ENCODE measurements at places on chromosomes 12 and 14.
A peak's percentile ranks its signal among the peaks of the same experiment; 100 is the strongest.

DNA sequence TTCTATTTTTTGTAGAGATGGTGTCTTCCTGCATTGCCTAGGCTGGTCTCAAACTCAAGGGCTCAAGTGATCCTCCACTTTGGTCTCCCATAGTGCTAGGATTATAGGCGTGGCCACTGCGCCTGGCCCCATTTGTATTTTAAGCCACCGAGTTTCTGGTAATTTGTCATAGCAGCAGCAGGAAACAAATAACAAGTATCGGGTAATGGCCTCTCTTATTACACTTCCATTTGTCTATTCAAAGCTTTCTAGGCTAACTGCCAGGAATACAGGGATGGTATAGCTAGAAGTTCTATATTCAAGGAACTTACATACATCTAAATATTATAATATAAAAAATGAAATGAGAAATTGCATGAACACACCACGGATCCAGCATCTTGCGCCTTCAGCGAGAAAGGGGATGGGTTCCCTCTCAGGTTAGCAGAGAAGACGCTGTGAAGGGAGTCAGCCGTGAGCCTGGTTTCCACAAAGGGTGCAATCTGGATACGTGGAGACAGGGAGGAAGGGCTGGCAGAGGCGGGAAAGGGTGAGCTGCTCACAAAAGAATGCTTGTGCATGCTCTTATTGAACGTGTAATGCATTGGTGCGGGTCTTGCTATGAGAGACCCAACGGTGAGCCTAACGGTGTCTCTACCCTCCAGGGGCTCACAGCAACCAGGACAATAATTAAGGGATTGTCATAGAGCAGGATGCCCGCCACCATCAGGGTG is 9.5 kb downstream of the BDKRB1 start:
- peak; percentile 92 for DNase-seq

DNA sequence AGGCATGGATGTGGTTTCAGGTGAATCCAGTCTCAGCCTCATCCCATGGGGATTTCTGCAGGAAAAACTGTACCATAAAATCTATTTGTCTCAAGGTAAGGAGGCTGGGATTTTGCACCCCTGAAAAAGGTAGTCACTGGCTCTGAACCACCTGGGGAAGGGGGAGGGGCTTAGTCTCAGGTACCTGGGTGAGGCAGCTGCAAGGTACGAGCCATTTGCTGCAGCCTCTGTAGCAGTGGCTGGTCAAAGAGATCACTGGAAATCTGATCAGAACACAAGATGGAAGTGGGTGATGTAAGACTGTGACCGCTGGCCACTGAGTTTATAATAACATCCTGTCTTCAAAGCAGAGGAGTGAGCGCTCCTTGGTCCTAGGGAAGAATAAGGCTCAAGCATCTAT is 209.9 kb upstream of the NOS1 start:
- no peak for DNase-seq

DNA sequence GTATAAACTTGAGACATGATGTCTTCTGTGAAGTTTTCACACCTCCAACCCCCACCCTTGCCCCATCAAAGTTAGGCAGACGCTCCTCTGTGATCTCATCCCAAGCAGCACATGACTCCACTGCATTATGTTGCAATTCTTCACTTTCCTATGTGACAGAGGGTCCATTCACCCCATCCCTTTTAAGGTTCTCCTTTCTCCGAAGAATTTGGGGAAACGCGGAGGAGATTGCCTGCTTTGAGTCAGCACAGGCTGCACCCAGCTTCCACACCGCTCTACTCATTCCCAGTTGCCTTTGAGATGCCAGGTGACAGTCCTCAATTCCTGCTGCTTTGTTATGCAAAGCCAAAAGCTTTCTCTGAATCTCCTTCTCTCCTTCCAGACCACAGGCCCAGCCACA is 61.8 kb downstream of the PHLDA1 start:
- no peak for DNase-seq

- DNase-seq = no peak
Measured at GRCh38 chr14:32588448-32589320, 259.6 kb downstream of the AKAP6 start.

GRCh38 chr12:24850496-24850895 is 98.4 kb downstream of the BCAT1 start:
- no peak for DNase-seq

- DNase-seq = no peak
Measured at GRCh38 chr12:101243074-101243473, 33.0 kb upstream of the SLC5A8 start.

DNA sequence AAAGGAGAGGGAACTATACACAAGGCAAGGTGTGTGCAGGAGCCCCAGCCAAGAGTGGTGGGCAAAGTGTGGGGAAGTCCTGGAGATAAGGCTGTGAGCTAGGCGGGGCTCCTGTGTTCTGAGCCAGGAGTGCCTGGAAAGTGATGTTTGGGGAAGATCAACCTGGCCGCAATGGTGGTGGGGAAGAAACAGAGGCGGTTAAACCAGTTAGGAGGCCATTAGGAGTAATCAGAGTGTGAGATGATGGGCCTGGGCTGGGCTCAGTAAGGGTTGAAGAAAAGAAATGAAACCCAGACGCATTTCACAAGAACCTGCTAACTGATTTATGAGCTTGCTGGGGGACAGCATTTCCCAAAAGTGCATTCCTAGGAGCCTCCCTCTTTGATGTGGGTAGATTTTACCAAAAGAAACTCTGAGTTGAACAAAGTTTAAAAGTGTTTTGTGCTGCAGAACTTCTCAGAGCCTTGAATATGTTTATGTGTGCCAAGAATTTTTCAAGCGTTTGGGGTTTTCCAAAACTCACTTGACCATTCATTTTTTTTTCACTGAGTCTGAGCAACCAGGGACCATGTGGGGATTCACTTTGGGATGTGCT is 34.2 kb upstream of the LRP1-AS start:
- DNase-seq = no peak

DNA sequence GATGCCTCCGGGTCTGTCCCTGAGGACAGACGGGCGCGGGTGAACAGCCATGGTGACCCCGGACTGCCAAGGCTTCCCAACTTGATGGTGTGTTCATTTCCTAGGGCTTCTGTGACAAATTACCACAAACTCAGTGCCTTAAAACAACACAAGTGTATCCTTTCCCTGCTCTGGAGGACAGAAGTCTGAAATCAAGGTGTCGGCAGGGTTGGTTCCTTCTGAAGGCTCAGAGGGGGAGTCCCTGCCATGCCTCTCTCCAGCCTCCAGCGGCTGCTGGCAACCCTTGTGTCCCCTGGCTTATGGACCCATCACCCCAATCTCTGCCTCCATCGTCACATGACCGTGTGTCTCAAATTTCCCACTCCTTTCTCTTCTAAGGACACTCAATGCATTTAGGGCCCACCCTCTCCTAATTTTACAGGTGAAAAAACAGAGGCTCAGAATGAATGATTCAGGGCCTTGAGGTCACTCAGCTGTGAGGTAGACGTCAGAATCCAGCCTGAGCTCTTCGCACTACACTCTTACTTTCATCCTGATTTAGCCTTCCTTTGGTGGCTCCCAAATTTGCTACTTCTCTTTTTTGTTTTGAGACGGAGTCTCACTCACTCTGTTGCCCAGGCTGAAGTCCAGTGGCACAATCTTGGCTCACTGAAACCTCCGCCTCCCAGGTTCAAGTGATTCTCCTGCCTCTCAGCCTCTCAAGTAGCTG is 45.4 kb downstream of the VCPKMT start:
- DNase-seq = no peak

DNA sequence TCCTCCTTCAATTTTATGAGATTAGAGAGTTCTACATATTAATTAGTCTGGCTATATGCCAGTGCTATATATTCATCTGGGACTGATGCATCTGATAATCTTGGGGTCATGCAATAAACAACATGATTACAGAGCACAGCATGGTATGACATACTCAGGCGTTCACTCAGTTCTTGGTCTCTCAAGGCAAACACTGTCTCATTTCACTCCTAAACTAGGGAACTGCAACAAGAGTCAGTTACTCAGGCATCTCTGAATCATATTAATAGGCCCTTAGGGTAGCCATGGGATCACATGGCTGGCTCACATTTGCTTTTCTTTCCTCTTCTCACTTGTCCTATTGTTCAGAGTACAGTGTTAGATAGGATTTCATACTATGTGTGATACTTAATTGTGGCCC is 91.8 kb upstream of the TMEM260 start:
- no peak for DNase-seq

Measured in NCI-H345 (cell line).